ENCODE measurements at places on chromosomes 1 and 21. TPM values are rescaled to one million over a fixed set of nuclear protein-coding genes. Genes with fewer than 3 reads are reported as not detected.
A peak's percentile ranks its signal among the peaks of the same experiment; 100 is the strongest.

GRCh38 chr1:84164567-84165021 lies 20.5 kb downstream of the PRKACB start:
- no peak for DNase-seq

DNA sequence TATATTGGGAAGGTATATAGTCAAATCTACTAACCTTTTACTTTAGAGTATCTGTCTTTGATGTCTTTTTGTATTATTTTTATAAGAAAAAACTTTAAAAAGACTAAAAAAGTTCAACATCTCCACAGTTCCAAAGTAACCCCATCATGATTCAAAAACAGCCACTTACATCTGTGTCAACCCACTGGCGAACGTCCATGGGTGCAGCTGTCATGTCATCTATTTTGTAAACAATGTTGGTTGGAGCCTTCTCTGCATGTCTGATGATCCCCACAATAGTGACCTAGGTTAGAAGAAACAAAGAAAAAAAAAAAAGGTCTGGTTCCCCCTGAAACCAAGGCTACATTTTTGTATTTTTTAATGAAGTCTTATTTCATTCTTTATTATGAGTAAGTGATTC lies 28.0 kb upstream of the SMPDL3B start:
- DNase-seq = no peak

DNA sequence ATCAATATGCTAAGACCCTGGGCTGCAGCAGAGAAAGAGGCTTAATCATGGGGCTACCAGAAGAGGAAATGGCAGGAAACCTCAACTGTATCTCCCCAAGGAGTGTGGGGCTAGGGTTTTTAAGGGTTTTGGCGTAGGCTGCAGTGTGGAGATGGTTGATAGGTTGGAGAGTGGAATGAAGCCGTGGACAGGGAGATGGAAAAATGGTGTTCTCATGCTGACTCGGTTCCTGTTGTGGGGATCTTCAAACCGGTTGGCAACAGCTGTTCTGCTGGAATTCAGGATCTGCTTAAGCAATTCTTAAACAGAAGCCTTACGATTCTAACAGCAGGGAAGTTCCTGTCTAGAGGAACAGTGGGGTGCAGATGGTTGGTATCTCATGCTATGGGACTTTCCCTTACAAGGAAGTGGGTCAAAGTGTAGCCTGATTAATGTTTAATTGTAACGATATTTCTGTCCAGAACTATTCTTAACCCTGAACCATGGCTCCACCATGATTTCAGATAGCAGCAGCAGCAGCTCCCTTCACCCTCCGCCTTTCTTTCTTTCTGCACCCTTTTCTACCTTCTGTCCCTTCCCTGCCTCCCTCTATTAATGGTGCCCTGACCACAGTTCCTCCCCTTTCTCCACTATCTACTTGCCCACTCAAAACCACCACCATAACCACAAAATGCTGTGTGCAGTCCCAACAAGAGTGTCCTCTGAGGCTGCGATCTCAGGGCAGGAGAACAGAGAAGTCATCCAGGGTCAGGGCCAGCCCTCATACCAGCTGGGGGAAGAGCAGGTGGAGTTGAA lies 30.8 kb downstream of the RSPH1 start:
- DNase-seq = no peak

- peak; percentile 31 for DNase-seq
Measured at GRCh38 chr1:145690587-145691558, 16.3 kb downstream of the PDZK1 start.

DNA sequence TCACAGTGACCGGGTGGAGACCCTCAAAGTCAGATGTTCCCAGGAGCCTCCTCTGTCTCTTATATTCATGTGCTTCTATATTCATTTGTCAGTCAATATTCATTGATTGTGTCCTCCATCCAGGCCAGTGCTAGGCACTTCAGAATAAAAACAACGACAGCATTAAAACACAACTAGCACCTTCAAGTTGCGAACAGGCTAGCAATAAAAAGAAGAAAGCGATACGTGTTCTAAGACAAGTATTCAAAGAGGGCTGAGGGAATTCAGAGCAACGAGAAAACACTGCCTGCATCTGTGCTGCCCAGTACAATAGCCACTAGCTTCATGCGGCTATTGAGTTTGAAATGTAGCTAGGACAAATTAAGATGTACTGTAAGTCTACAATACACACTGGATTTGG lies 138.0 kb downstream of the PLXNA2 start:
- no peak for DNase-seq

The SYDE2 gene
- total RNA-seq = 4.1 TPM
